Central memory CD4-positive, alpha-beta T cell (primary cell): ENCODE measurements at places on chromosomes 2 and 18.

GRCh38 chr18:62445386-62445917, 77.4 kb upstream of the ZCCHC2 start:
- DNase-seq, result no peak

- DNase-seq, result no peak
These were observed 81.9 kb upstream of the ZNF397 start for GRCh38 chr18:35158728-35159450.

DNA sequence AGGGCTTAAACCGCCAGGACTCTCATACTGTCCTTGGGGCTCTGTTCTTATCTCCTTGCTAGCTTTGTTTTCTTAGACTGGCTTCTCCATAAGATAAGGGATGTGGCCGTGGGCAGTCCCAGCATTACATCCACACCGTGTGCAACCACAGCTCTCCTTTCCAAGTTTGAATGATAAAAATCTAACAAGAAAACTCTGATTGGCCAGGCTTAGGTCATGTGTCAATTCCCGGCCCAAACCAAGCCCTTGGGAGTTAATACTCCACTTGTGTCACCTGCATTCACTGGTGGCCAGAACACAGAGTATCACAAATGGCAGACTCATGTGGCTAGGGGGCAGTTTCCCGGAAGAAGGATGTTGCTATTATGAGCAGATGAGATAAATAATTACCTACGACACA, 43.2 kb upstream of the KDM3A start:
- DNase-seq, result no peak

GRCh38 chr2:218875692-218876246, 4.9 kb upstream of the WNT10A start:
- no peak for DNase-seq

DNA sequence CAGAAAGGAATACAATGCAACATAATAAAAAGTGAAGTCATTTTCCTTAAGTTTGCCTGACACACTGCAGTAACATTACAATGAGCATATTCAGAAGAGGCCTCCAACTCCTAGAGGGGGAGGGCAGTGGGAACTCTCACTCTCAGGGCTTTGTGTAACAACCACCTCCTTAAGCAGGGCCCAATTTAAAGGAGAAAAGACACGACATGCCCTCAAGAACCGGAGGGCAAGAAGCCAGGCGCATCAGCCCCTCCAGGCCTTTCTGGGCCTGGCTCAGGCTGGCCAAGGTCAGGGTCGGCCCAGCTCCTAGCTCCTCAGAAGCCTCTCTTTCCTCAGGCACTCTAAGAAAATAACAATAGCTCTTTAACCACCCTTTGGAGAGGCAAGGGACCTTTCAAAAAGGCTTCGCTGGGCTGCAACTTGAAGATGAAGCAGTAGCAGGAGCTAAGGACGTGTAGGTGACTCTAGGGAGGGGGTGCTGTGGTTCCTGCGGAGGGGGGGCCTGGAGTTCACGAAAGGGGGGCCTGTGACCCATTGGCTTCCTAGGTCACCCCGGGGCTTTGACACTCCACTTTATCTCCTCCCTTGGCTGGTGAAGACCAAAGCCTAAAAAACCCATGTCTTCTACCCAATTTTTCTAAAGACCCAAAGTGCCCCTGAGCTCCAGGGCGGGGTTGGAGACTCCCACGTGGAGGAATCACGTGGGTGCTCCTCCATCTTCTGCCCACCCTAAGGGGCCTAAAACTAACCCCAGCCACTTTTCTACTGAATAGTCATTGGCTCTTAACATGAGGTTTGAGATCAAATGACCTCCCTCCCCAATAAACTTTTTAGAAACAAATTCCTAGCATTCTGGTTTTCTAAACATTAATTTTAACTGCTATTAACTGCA, 13.3 kb downstream of the SERTAD2 start:
- DNase-seq, result no peak

DNA sequence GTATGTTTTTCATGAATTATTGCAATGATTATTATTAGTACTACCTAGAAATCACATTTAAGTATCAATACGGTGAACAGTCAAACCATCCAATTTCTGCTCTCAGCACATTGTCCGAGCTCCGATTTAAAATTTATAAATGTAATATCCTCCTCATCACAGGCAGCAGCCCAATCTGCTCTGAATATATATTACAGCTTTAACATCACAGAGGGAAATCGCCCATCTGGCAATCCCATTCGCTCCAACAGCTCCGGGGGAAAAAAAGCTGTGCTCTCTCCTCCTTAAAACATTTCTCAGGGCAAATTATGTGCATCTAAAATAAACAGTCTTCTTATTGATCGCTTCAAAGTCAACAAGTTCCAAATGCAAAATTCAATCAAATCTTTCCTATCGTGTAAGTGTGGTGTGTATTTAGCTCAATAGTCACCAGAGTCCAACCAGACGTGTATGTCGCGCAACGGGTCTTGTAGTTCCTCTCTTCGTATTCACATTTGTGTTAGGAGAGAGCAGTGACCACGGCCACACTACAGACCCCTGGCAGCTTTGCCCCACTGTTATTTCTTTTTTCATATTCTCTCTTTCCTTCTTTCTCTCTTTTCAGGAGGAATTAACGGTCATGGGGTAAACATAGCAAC, 2.4 kb downstream of the FIGN start:
- no peak for DNase-seq

DNA sequence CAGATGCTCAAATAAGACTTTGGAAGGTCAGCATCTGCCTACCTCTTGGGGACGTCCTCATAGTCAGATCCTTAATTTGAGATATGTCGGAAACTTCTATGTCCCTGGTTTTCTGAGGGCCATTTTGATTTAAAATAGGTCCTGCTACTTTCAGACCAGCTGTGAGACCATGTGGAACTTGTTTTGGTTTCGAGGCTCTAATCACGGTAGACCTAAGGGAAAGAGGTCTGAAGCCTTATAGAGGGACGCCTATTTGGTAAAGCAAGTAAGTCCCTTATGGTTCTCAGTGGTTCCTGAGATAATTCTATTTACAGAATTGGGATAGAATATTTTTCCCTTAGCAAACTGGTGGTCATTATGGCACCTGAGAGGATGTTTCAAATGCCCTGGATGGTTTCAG, 75.1 kb downstream of the RFTN2 start:
- no peak for DNase-seq

DNA sequence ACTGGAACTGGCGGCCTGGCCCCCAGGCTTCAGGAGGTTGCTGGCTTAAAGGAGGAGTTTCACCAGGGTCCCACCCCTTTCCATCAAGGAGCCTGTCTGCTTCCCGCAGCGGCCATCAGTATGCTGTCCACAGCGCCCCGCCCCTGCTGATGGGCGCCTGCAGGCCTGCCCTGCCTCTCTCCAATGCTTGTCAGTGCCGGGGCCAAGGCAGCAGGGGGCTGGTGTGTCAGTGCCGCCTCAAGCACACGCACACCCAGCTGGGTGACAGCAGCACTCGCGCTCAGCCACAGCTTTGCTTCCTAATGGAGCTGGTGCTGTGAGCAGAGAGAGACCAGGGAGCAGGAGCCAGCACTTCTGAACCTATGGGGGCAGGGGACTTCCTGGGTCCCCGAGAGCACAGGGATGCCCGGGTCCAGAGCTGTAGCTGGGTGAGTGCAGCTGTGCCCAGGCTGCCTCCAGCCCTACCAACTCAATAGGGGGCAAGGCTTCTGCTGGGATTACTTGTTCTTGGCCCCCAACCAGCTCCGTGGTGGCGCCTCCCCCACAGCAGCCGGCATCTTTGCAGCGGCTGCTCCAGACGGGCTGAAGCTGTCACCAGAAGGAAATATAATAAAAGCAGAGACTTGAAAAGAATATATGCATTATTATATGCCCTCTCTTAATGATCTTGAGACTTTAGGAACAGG, 377.2 kb upstream of the LRATD1 start:
- DNase-seq, result no peak

DNA sequence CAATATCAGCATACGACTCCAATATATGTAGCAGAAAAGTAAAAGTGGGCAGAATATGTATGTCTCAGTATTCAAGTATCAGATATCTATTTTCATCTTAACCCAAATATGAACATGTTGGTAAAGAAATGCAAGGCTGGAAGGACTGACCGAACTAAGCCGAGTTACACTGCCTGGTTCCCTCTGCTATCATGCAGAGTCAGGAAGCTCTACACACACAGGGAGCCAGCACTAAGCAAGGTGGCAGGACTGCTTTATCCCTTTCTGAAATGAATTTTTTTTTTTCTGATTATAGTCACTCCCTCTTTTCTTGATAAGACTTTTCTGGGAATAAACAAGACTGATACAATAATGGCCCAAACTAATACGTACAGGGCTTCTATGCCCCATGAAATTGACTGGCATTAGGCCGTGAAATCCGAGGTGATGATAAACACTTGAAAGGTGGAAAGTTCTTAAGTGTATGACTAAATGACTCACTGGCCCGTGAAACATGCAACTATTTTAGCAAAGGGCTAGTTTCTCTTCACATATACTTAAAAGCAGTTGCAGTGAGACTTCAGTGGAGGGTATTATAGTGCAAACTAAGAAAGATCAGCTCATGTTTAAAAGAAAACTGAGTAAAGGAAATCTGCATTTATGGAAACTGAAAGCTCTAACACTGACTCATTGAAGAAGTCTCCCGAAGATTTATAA, 14.9 kb downstream of the DPP4 start:
- no peak for DNase-seq
